ENCODE measurements at places on chromosomes 11 and 22. TPM values are rescaled to one million over a fixed set of nuclear protein-coding genes. Genes with fewer than 3 reads are reported as not detected.

Gene CREB3L1
- 23.1 TPM for total RNA-seq

Gene ZNF70
- 7.1 TPM for total RNA-seq

Gene INPPL1
- total RNA-seq, result 39.5 TPM

Gene GVQW3
- total RNA-seq, result 3.3 TPM

Gene GSTT2
- total RNA-seq, result 0.78 TPM

Gene SOX6
- 8.4 TPM for total RNA-seq

Gene HEPN1
- total RNA-seq, result not detected

Gene IGLL5
- total RNA-seq, result not detected

Gene FAM181B
- under 0.01 TPM for total RNA-seq

Gene FOLR1
- not detected for total RNA-seq

Gene ZNF215
- total RNA-seq, result 3.9 TPM

Gene GANAB
- total RNA-seq, result 282 TPM

Gene KLHL35
- total RNA-seq, result 2.7 TPM

Gene KRTAP5-2
- not detected for total RNA-seq

Gene C22orf15
- total RNA-seq, result 1.9 TPM

Gene UPB1
- total RNA-seq, result not detected

Gene AAMDC
- total RNA-seq, result 20.0 TPM

Gene MS4A6A
- total RNA-seq, result not detected

Gene MS4A2
- not detected for total RNA-seq

Gene MYRF
- total RNA-seq, result under 0.01 TPM

Gene OR4A5
- total RNA-seq, result not detected

Gene APOBEC3C
- total RNA-seq, result 18.6 TPM

Gene APOA1
- not detected for total RNA-seq

Gene CFAP300
- total RNA-seq, result 11.0 TPM

Gene ANO1
- 0.43 TPM for total RNA-seq

Gene SPON1
- 3.6 TPM for total RNA-seq

Gene ADORA2A
- total RNA-seq, result 0.32 TPM

Gene FXYD2
- 0.13 TPM for total RNA-seq

Gene GAB2
- total RNA-seq, result 19.9 TPM

Gene RASD2
- total RNA-seq, result 0.22 TPM

Gene UCP3
- 0.65 TPM for total RNA-seq
